Posterior cingulate gyrus (tissue), 11 donors: ENCODE measurements at places on chromosomes 2 and 18.

- DNase-seq, result no peak
Observed at GRCh38 chr18:13521418-13521817, 204.9 kb downstream of the FAM210A start.

- no peak for DNase-seq
Observed at GRCh38 chr2:218229239-218229638, 12.2 kb downstream of the ARPC2 start.

GRCh38 chr2:136010126-136010525 is 24.7 kb upstream of the DARS1 start:
- DNase-seq, result no peak

DNA sequence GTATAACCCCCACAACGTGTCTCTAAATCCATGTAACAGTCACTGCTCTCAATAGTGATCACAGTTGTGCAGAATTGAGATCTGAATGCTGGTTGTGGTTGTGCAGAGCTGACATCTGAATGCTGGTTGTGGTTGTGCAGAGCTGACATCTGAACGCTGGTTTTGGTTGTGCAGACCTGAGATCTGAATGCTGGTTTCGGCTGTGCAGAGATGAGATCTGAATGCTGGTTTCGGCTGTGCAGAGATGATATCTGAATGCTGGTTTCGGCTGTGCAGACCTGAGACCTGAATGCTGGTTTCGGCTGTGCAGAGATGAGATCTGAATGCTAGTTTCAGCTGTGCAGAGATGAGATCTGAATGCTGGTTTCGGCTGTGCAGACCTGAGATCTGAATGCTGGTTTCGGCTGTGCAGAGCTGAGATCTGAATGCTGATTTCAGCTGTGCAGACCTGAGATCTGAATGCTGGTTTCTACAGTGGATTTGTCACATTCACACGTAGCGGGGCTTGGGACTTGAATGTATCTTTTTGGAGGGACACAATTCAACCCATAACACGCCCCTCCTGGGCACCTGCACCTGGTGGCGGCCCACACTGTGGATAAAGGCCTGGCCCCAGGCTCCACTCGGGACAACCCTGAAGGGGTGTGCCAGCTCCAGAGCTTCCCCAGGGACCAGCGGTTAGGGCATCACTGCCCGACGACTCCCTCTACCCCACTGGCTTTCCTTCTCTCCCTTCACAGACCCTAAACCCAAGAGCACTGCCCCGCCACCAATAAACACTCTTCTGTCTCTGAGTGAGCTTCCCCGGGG is 51.1 kb upstream of the SLC66A3 start:
- no peak for DNase-seq

- DNase-seq, result no peak
Observed at GRCh38 chr2:234427081-234428061, 69.5 kb downstream of the ARL4C start.

- no peak for DNase-seq
Observed at GRCh38 chr18:26723981-26724380, 141.5 kb downstream of the AQP4 start.

GRCh38 chr2:67851956-67852824 is 210.6 kb downstream of the C1D start:
- DNase-seq, result no peak

DNA sequence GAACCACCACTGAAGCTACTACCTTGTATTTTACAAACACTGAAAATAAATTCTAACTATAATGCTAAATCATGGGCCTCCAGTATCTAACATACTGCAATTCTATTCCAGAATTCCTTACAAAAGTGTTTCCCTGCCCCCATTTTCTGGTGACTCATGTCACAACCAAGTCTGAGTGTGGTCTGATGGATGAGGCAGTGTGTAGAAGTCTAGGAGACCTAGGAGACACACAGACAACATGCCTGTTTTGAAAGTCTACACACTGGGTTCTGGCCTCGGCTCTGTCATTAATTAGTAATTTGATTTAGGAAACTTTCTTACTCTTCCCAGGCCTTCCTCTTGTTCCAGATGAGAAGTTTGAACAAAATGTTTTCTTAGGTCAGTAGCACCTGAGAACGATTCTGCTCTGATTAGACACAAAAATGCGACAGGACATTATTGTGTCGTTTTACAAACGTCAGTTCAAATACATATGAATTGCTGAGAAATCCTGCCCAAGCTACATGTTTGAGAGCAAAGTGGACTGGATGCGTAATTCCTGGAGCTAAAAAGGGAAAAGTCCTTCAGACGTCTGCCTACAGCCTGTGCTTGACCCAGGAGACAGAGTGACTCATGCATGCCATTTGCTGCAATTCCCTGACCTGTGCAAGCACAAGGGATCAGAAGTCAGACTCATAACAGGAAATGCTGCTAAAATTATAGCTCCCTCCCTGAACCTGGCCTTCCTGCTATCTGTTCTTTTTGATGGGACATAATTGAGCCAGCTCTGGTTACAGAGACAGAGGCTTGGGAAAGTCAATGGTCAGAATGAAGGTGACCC is 494.4 kb downstream of the SOX11 start:
- DNase-seq, result no peak

GRCh38 chr2:186617771-186618170 is 27.9 kb downstream of the ITGAV start:
- DNase-seq, result no peak

DNA sequence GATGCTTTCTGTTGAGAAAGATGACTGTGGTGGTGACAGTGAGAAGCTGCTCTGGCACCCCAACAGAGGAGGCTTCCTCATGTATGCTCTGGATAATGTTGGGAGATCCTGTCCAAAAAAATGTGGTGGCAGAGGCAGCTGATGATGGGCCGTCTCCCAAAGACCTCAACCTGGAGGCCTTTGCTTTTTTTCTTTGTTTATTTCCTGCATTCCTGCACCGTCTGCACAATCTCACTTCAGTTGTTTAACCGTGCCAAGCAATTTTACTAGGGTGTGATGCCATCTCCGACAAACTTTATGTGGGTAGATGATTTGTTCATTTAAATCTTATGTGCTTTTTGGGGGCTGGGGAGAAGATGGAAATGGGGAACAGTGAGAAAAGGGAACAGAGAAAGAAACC is 62.2 kb upstream of the IGFBP5 start:
- DNase-seq, result no peak

DNA sequence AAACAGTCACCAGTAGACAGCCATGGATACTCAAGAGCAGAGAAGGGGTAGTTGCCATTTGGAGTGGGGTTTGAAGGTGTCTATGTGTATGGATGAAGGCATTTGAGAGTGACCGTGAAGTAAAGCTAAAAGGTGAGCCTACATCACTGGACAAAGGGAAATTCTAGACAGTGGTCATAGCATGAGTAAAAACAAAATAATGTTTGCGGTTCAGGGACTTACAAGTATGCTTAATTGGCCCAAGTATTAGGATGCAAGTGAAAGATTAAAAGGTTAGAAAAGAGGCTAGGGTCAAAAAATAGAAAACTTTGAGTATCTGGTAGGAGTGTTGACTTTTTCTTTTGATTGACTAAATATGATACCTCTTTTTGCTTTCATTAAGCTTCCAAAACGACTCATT is 238.1 kb upstream of the SLC8A1 start:
- no peak for DNase-seq

GRCh38 chr2:40554665-40555294 is 102.9 kb upstream of the SLC8A1 start:
- peak; percentile 53 for DNase-seq

- no peak for DNase-seq
Observed at GRCh38 chr2:189442468-189442867, 1.2 kb downstream of the WDR75 start.

GRCh38 chr2:107633580-107634147 is 193.0 kb upstream of the RGPD4 start:
- no peak for DNase-seq

DNA sequence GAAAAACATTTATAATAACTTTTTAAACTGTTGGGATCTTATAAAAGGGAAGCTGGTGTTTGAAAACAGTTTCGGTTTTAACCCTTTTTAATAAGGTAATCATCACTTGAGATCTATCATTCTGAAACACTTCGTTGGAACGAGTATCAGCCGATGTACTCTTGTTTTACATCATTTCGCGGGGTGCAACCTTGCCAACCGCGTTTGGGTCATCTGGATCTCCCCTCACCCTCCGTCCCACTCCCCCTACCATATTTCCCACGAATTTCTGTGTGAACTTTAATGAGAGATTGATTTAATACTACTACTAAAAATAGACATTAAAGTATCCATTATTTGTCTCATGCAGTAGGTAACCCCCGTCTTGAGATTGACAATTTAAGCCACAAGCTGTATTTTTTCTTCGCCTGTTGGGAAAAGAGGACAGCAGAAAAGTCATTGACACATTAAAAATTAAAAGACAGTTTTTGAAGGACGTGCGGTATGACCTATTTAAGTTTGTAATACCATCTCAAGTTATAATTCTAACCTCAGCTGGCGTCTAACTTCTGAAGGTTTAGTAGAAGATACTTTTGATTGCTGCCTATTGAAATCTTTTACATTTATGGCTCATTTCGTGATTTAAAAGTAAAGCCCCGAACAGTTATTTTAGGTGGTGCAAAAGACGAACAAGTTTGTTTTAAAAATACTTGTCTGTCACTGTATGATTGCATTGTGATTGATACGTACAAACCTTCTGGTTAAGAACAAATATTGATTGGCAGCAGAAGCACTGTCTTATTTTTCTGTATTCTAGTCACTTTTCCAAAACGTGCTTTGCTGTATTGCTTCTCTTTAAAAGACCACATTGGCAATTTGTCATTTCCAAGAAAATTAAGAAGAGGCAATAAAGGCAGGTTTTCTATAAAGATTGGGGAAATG is 1.5 kb downstream of the CREB1 start:
- no peak for DNase-seq

DNA sequence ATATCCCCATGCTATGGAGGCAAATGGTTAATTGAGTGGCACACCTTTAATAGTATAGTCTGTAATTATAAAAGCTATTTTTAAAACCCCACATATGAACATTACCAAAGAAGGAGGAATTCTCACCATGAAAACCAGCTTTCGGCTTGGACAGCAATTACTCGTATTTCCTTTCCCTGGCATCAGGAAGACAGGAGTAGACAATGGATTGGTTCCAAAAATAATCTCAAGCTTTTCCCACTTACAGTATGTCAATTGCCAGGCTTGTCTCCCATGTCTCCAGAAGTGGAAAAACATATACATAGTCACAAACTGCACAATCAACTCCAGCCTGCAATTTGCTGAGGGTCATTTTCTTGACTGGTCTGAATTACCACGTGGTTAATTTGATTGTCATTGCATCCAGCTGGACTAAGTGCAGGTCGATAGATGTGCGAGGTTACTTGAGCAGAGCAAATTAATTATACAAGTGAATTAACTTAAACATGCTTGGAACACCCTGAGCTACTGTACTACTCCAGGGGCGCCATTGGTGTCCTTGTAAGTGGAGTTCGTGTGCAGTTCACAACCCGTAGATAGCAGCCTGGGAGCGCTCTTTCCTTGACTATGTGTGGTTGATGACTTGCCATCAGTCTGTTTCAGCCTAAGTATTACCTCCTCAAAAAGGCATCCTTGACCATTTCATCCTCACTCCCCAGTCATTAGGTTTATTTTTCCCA is 124.3 kb upstream of the PELI1 start:
- no peak for DNase-seq

- DNase-seq, result peak; percentile 27
Observed at GRCh38 chr18:1412655-1413322, 508.1 kb downstream of the ADCYAP1 start.

DNA sequence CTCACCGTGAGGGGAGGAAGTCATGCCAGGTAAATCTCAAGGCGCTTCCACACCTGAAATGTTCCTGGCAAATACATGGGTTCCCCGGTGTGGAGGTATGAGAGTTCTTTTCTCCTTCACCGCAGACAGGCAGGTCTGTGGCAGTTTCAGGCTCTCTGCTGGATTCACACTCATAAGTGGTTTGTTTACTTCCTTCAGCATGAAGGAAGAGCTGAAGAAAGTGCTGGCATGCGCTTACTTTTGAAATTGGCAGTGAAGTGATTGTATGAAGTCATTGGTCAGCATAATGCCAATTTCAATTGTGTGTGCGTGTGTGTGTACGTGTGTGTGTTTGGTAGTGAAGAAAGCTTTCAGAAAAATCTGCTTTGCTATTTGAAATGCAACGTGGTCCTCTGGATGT is 43.4 kb downstream of the RNF144A start:
- no peak for DNase-seq

GRCh38 chr2:8496079-8496478 is 185.8 kb upstream of the ID2 start:
- DNase-seq, result no peak
